ENCODE measurements at places on chromosomes 7 and 10.

DNA sequence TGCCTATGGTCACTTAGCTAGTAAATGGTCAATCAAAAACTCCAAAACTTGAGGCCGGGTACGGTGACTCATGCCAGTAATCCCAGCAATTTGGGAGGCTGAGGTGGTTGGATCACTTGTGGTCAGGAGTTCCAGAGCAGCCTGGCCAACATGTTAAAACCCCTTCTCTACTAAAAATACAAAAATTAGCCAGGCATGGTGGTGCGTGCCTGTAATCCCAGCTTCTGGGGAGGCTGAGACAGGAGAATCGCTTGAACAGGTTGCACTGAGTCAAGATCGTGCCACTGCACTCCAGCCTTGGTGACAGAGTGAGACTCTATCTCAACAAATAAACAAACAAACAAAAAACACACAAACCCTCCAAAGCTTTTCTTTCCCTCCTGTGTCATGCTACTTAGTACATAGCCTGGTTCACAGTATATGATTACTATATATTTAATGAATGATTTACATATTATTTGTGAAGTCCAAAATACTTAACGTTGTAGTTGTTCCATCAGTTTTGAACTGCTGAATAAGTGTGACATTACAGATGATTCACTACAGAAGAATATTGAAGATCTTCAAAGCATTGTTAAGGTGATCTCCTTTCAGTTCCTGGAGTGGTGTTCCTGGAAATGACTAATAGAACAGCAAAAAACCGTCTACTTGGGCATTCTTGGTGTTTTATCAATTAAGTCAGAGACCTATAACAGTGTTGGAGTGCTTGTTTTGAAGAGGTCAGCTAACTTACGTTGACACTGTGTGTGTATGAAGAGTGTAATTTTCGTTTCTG is 72.9 kb downstream of the ADK start:
- DNase-seq = no peak

DNA sequence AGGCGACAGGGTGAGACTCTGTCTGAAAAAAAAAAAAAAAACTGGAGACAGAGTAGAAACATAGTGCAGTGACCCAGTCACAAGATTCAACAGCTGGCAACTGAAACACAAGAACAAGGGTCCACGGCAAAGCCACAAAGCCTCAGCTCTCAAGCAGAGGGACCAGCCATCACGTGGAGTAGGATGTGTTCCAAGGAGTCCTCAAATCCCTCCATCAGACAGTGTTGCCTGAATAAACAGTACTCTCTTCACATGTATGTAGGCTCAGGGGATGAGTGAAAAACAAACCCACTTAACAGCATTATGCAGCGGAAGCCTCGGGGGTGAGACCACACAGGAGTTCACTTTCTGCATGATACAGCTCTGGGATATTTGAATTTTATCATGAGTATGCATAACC is 62.0 kb downstream of the SLIT1 start:
- DNase-seq = no peak

DNA sequence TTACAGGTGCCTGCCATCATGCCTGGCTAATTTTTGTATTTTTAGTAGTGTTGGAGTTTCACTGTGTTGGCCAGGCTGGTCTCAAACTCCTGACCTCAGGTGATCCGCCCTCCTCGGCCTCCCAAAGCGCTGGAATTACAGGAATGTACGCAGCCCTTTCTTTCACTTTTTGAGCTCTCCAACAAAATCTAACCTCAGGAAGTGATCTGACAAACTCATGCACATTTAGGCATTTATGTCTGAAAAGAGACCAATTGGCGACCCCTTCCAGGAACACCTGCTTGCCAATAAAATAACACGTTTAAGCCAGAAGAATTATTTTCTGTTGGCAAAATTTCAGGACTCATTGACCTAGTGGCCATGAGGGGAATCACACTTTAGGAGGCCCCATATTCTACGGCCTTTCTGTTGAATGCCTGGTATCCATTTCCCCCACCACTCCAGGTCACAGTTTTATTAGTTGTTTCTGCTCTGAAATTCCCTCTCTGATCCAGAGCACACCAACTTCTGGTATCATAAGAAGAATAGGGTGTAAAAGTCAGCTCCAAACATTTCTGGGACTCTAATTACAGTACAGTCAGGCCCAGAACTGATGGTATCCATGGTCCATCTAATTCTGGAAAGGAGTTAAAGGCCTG is 65.8 kb upstream of the FRMD4A start:
- DNase-seq = no peak

GRCh38 chr7:70434376-70434775 is 697.6 kb upstream of the GALNT17 start:
- DNase-seq = no peak

- no peak for DNase-seq
Observed at GRCh38 chr10:117222976-117223692, 17.8 kb upstream of the SLC18A2 start.

DNA sequence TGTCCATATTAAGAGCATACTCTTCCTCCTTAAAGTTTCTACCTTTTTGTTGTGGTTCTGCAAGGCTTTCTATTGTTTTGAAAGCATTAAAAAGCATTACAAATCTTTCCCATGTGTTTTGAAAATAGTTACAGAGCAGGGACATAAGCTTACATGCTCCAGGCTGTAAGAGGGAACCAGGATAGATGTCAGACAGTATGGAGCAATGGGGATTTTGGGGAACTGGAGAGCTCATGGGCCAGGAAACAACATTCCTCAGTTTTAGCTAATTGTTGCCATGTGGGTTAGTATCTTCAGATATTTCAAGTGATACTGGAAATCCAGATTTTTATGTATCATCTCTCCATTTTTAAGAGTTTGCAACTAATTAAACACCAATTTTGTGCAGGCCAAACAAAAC is 3.5 kb downstream of the MDFIC start:
- DNase-seq = no peak

- no peak for DNase-seq
Observed at GRCh38 chr7:15554081-15554480, 7.7 kb downstream of the AGMO start.

DNA sequence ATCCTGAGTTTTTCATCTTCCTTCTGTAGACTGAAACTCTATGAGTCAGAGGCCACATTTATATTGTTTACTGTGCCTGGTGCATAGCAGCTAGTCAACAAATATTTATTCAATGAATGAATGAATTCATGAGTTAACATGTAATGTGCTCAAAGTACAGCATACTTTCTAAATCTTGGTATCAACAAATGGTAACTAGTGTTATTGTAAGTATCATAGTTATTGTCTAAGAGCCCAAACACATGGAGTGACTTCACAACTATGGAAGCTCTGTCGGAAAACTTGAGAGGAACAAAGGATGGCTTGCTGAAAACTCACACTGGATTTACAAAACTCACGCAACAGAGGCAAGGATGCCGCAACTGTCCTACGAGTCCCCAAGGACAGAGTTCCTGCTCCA is 35.9 kb downstream of the DENND2A start:
- DNase-seq = no peak

- DNase-seq = peak; percentile 29
Observed at GRCh38 chr7:149624006-149624405, 126.4 kb upstream of the ZNF746 start.

GRCh38 chr7:3636131-3636860 is 335.2 kb downstream of the SDK1 start:
- DNase-seq = no peak

DNA sequence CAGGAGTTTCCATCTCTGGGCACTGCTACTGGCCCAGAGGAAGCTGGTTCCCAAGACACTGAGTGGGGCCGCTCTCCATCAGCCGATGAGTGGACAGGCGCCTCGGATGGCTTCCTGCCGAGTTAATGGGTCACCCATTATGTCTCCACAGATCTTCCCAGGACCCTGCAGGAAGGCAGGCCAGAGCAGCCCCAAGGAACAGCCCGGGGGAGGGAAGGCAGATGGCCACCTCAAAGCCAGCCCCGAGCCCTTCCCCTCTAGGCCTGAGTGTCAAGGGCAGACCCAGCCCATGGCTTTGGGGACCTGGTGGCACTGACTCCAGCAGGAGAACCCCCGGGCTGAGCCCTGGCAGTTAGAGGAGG is 3.4 kb upstream of the LFNG start:
- no peak for DNase-seq

- DNase-seq = no peak
Observed at GRCh38 chr10:98261436-98262277, 6.3 kb downstream of the LOXL4 start.

GRCh38 chr7:148253629-148254028 is 336.9 kb upstream of the C7orf33 start:
- no peak for DNase-seq

GRCh38 chr10:80585812-80586211 is 48.1 kb downstream of the SH2D4B start:
- no peak for DNase-seq

GRCh38 chr7:138502023-138502767 is 42.1 kb downstream of the TRIM24 start:
- no peak for DNase-seq

- no peak for DNase-seq
Observed at GRCh38 chr7:47513741-47514241, 68.1 kb downstream of the TNS3 start.

GRCh38 chr7:112081778-112082177 is 124.4 kb downstream of the DOCK4 start:
- DNase-seq = no peak

DNA sequence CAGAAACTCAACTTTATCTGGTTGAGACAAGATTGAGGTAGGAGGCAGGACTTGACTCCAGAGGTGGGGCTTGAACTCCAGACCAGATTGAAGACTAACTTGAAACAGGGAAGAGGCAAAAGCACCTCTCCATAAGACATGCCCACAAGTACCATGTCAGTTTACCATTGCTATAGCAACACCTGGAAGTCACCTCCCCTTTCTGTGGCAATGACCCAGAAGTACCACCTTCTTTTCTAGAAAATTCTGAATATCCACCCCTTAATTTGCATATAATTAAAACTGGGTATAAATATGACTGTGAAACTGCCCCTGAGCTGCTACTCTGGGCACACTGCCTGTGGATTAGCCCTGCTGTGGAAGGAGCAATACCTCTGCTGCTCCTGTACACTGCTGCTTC is 4.9 kb upstream of the TOMM7 start:
- DNase-seq = no peak

DNA sequence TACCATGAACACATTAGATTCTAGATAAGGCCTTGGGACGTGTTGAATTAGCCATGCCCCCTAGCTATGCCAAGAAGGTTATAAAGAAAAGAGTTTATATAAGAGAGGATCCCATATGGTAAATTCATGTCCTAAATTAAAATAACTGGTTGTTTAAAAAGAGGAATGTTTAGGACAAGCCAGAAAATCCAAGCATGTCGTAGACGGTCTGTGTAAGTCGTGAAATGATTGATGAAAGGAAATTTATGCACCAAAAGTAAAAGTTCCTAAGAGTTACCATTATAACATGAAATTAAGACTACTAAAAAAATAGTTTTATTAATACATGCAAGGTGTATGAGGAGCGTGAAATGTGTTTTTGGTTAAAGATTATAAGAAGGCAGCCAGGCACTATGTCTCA is 624.9 kb downstream of the ARL4A start:
- no peak for DNase-seq

GRCh38 chr10:63899673-63900300 is 378.6 kb downstream of the REEP3 start:
- no peak for DNase-seq
